ENCODE measurements at places on chromosomes 1 and 21. TPM values are rescaled to one million over a fixed set of nuclear protein-coding genes. Genes with fewer than 3 reads are reported as not detected.

TFF3 gene
- 0.47 TPM for total RNA-seq

CEPT1 gene
- total RNA-seq = 34.0 TPM

TAS1R1 gene
- 0.12 TPM for total RNA-seq

FAM163A gene
- not detected for total RNA-seq

ALG14 gene
- total RNA-seq = 1.7 TPM

TMEM54 gene
- 55.1 TPM for total RNA-seq

RGS8 gene
- total RNA-seq = not detected

ALPL gene
- total RNA-seq = 2.9 TPM

HSF2BP gene
- total RNA-seq = not detected

SLC30A7 gene
- 27.9 TPM for total RNA-seq

IL19 gene
- not detected for total RNA-seq

PLEKHN1 gene
- under 0.01 TPM for total RNA-seq

FAM151A gene
- not detected for total RNA-seq

SYCP1 gene
- total RNA-seq = not detected

TAL1 gene
- total RNA-seq = 0.45 TPM

ETV3L gene
- total RNA-seq = not detected

OR2T33 gene
- not detected for total RNA-seq

RXFP4 gene
- not detected for total RNA-seq

GPR3 gene
- 0.30 TPM for total RNA-seq

ASAP3 gene
- 83.3 TPM for total RNA-seq

CFHR5 gene
- not detected for total RNA-seq

TIPRL gene
- 36.7 TPM for total RNA-seq

FGGY gene
- 19.4 TPM for total RNA-seq

KCND3 gene
- 7.3 TPM for total RNA-seq

KRTAP20-1 gene
- not detected for total RNA-seq

All from smooth muscle cell of the coronary artery (primary cell).